Activated CD8-positive, alpha-beta memory T cell treated with anti-CD3 and anti-CD28 coated beads, Interleukin-2, amount 50 U/mL, for 4 hours (primary cell): ENCODE measurements at places on chromosomes 7 and 10.

DNA sequence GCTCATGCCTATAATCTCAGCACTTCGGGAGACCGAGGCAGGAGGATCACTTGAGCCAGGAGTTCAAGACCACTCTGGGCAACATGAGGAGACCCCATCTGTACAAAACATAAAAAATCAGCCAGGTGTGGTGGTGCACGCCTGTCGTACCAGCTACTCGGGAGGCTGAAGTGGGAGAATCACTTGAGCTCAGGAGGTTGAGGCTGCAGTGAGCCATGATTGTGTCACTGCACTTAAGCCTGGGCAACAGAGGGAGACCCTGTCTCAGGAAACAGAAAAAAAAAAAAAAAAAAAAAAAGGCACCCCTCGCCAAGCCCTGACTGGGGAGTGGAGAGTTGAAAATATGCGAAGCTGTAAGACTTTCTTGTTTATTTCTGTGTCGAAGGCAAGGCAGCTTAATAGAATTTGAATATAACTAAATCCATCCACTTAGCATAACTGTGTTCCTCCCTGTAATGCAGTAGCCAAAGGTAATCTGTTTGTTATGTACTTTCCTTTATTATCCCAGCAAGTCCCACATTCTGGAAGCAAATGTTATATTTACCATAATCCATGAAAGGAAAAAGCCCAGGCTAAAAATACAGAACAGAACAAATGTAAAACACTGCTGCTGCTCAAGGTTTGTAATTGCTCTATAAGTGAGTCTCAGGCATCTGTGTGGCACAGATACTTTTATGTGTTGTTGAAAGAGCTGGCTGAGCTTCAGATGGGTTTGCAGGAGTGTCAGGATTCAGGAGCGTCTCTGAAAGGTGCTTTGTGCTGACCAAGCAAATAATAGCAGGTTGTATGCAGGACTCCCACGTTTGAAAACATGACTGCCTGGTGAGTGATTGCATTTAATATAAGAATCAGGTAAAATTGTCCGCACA is 127.2 kb downstream of the CELF2 start:
- DNase-seq = no peak

DNA sequence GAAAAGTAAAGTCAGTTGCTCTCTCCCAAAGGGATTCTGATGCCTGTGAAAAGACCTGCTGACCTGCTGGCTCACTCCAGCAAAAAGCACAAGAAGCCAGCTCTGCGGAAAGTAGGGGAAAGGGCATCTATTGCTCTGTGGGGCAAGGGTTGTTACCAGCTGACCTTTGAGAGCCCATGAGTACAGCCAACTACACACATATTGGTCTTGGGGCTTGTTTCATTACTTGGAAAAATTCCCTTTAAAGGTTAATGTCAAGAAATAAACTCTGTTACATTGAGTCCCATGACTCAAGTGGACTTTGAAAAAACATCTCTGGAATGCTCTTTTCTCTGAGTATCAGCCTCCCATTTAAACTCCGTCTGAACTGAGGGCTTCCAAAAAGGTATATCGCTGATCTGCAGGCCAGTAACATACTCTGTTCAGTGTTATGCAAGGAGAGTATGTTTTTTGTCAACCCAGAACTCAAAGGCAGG is 53.2 kb downstream of the PANK1 start:
- DNase-seq = no peak

DNA sequence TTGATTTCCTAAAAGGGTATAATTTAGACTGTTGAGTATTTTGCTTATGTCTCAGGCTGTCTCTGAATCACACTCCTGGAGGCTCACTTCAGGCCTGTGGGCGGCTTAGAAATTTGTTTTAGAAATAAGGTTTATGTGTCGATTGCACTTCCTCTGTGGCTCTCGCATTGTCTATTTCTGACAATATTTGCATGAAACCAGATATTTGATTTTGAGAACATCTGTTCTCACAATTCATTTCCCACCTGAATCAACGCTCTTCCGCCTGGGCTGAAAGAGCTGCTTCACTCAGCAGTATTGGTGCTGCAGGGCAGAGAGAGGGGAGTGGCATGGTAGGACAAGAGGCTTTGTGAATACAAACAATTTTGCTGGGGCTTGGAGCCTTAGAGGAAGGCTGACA is 262.0 kb downstream of the ADRA2A start:
- DNase-seq = no peak

- DNase-seq = no peak
These were observed 95.4 kb upstream of the SHH start for GRCh38 chr7:155907450-155908200.

DNA sequence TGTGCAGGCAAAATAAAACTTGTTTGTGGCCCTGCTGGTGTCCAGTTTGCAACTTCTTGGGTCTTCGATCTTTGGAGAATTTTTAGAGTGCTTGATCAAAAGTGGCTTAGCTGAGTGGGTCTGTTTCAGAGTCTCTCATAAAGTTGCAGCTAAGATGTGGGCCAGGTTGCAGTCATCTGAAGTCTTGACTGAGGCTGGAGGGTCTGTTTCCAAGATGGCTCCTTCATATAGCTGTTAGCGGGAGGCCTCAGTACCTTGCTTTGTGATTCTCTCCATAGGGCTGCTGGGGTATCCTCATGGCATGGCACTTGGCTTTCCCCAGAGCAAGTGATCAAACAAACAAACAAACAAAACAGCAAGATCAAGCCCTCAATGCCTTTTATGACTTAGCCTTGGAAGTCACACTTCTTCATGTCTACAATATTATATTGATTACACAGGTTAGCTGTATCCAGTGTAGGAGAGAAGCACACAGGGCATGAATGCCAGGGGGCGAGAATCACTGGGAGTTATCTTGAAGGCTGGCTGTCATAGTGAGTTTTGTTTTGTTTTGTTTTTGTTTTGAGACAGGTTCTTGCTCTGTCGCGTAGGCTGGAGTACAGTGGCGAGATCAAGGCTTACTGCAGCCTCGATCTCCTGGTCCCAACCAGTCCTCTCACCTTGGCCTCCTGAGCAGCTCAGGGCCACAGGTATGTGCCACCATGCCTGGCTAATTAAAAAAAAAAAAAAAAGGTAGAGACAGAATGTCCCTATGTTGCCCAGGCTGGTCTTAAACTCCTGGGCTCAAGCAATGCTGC is 10.2 kb downstream of the CYP26A1 start:
- DNase-seq = no peak

DNA sequence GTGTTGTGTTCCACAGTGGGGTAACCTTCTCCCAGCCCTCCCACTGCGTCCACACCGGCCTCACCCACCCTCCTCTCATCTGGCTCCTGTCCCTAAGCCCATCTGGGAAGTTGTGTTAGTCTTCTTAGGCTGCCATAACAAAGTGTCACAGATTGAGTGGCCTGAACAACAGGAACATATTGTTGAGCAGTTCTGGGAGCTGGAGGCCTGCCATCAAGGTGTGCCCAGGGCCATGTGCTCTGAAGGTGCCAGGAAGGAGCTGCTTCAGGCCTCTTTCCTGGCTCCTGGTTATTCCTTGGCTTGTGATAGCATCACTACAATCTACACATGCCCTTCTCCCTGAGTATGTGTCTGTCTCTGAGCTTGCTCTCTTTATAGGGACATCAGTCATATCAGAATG is 327.6 kb upstream of the COBL start:
- DNase-seq = no peak

GRCh38 chr10:108612485-108612884 is 1310.8 kb downstream of the XPNPEP1 start:
- DNase-seq = no peak

- DNase-seq = no peak
These were observed 136.3 kb downstream of the KCNMA1 start for GRCh38 chr10:77501152-77501845.
